ENCODE measurements at places on chromosomes 7 and 10.

DNA sequence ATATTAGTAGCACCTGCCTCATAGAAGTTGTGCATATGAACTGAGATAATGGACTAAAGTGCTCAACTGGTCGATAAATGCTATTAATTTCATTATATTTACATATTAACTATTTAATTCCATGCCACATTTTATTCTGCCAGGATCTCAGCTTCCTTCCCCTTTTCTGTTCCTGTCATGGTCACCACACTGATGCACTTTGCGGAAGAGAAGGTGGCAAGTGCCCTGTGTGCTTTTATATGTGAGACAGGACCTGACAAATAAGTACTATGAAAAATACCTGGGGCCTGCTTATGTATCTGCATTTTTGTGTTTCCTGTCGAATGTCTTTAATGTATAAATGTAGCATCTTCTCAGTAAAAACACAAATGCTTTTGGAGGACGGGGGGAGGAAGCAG is 12.2 kb downstream of the ATP6V0E2 start:
- H3K36me3 ChIP-seq = no peaks in the 10 kb centered on the region
- H3K4me1 ChIP-seq = 0 out of 2 replicates have a peak, but pooled peaks cover 2% of the 10 kb centered on the region
- no peak overlapping the region for H3K4me3 ChIP-seq
- H3K27ac ChIP-seq = no peak overlapping the region

DNA sequence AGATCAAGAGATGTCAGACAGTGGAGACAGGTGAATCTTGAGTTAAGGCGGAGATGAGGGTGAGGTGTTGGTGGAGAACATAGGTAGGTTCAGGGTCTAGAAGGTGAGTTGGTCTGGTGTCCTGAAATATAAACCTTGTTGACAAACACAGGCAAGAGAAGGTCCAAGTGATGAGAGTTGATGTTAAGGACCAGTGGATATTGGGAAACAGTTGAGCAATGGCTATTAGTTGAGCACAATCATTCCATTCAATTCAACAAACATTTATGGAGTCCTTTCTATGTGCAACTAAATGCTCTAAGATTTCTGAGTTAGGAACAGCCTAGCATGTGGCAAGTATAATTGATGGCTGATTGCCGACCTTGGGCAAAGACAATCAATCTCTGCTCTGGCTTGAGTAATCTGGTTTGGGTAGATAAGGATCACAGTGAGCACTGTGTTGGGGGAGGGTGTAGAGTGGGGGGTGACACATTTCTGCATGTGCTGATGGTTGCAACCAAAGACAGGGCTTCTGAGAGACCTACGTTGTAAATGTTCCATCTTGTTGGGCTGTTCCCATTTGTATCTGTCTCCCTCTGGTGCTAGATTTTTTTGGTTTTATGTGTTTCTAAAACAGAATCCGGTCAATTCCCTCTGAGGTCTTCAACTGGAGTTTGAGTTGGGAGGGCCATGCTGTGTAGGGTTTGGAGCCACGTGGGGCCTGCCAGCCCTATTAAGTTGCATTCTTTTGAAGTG is 201.1 kb downstream of the BAMBI start:
- no peaks in the 10 kb centered on the region for H3K27me3 ChIP-seq
- no peaks in the 10 kb centered on the region for H3K36me3 ChIP-seq
- no peak overlapping the region for H3K27ac ChIP-seq
- H3K4me3 ChIP-seq = no peak overlapping the region
- no peak for DNase-seq

- H3K27ac ChIP-seq = no peak overlapping the region
- no peaks in the 10 kb centered on the region for H3K36me3 ChIP-seq
- H3K4me1 ChIP-seq = no peaks in the 10 kb centered on the region
- peak; percentile 27 for DNase-seq
- no peak overlapping the region for H3K4me3 ChIP-seq
These were observed 38.3 kb downstream of the LRRC72 start for GRCh38 chr7:16564909-16565426.

- H3K36me3 ChIP-seq = no peaks in the 10 kb centered on the region
- H3K27me3 ChIP-seq = no peaks in the 10 kb centered on the region
- H3K27ac ChIP-seq = no peak overlapping the region
- no peak overlapping the region for H3K4me3 ChIP-seq
- DNase-seq = no peak
These were observed 224.2 kb upstream of the FOXP2 start for GRCh38 chr7:114190387-114190786.

- no peaks in the 10 kb centered on the region for H3K36me3 ChIP-seq
- H3K4me1 ChIP-seq = no peaks in the 10 kb centered on the region
- no peak for DNase-seq
- H3K4me3 ChIP-seq = no peak overlapping the region
- no peak overlapping the region for H3K27ac ChIP-seq
- H3K27me3 ChIP-seq = no peaks in the 10 kb centered on the region
These were observed 12.5 kb upstream of the IL2RA start for GRCh38 chr10:6074489-6075301.

DNA sequence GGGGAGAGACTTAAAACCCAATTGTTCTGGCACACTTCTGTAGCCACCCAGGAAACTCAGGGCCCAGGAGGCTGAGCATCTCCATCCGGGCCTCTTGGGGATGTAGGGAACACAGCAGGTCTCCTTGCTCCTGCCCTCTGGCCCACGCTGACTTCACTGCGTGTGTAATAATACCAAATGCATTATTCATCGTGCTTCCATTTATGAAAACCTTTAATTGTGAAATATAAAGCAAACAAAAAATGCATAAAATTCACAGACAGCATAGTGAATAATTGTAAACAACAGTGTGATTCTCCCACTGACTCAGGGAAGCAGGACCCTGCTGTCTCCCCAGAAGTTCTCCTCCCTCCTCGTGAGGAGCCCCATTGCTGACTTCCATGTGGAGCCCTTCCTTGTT is 70.3 kb upstream of the SHH start:
- H3K27me3 ChIP-seq = no peaks in the 10 kb centered on the region
- H3K4me1 ChIP-seq = no peaks in the 10 kb centered on the region
- no peaks in the 10 kb centered on the region for H3K36me3 ChIP-seq
- H3K4me3 ChIP-seq = no peak overlapping the region
- H3K27ac ChIP-seq = no peak overlapping the region

GRCh38 chr7:151572136-151572535 is 52.4 kb upstream of the RHEB start:
- H3K27ac ChIP-seq = no peak overlapping the region
- no peak for DNase-seq
- 0 out of 2 replicates have a peak, but pooled peaks cover 1% of the 10 kb centered on the region for H3K4me1 ChIP-seq
- H3K36me3 ChIP-seq = no peaks in the 10 kb centered on the region

DNA sequence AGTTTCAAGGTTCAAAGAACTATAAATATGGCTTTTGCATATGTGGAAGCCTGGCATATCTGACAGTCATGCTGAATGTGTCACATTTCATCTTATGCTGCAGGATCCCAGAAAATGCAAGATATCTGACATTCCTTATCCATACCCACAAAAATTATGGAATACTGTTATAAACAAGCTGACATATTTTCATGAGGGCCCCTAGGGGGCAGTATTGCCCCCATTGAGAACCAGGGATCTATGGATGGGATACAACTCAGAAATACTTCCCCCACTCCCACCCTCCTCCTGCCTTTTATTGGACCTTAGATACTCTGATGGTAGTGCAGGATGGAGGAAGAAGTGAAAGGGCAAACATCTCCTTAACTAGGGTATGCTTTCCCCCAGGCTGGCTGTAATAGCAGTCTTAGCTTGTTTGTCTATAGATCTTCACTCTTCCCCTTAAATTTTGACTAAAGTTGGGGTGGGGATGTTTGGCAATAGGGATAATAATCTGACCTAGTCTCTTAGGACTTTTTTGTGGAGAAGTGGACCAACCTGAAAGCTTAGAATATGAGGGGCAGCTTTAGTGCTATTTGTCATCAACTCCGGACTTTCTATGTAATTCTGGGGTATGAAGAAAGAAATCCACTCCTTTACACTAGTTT is 3.5 kb upstream of the GNGT1 start:
- no peaks in the 10 kb centered on the region for H3K36me3 ChIP-seq
- no peaks in the 10 kb centered on the region for H3K27me3 ChIP-seq
- no peak for DNase-seq
- H3K27ac ChIP-seq = no peak overlapping the region
- no peaks in the 10 kb centered on the region for H3K4me1 ChIP-seq

GRCh38 chr7:113314594-113314993 is 196.2 kb upstream of the SMIM30 start:
- no peaks in the 10 kb centered on the region for H3K27me3 ChIP-seq
- no peak overlapping the region for H3K27ac ChIP-seq
- H3K4me1 ChIP-seq = no peaks in the 10 kb centered on the region

GRCh38 chr10:105674448-105674847 is 1033.4 kb downstream of the SORCS3 start:
- H3K27ac ChIP-seq = no peak overlapping the region
- H3K36me3 ChIP-seq = no peaks in the 10 kb centered on the region
- H3K27me3 ChIP-seq = no peaks in the 10 kb centered on the region

GRCh38 chr10:107166403-107166802 is 1.9 kb upstream of the SORCS1 start:
- H3K27me3 ChIP-seq = peaks cover 9% of the 10 kb centered on the region
- H3K4me3 ChIP-seq = no peak overlapping the region
- no peak overlapping the region for H3K27ac ChIP-seq
- no peak for DNase-seq

DNA sequence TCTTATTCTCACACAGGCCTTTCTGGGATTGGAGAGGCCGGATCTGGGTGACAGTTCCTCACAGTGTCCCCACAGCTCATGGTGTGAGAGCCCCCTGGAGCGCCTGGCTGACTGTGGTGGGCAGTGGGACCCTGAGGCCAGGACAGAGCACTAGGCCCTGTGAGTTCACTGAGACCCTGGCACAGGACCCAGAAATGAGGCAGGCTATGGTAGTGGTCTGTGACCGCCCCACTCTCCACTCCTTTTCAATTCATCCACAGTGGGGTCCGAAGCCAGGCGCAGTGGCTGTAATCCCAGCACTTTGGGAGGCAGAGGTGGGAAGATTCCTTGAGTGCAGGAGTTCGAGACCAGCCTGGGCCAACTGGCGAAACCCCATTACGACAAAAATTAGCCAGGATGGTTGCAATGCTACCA is 95.9 kb upstream of the TNRC18 start:
- no peak overlapping the region for H3K4me3 ChIP-seq
- no peaks in the 10 kb centered on the region for H3K4me1 ChIP-seq
- H3K36me3 ChIP-seq = peaks cover 5% of the 10 kb centered on the region
- H3K27ac ChIP-seq = no peak overlapping the region
- no peaks in the 10 kb centered on the region for H3K27me3 ChIP-seq
- no peak for DNase-seq

GRCh38 chr10:128095027-128095752 is 31.0 kb downstream of the MKI67 start:
- H3K27me3 ChIP-seq = no peaks in the 10 kb centered on the region
- no peaks in the 10 kb centered on the region for H3K4me1 ChIP-seq
- DNase-seq = no peak
- peaks cover 17% of the 10 kb centered on the region for H3K36me3 ChIP-seq
- no peak overlapping the region for H3K4me3 ChIP-seq
- H3K27ac ChIP-seq = no peak overlapping the region

- no peaks in the 10 kb centered on the region for H3K4me1 ChIP-seq
- H3K4me3 ChIP-seq = no peak overlapping the region
- H3K27me3 ChIP-seq = no peaks in the 10 kb centered on the region
These were observed 20.6 kb upstream of the USP6NL start for GRCh38 chr10:11631890-11632587.

GRCh38 chr7:121493553-121493952 is 97.4 kb upstream of the FAM3C start:
- H3K4me3 ChIP-seq = no peak overlapping the region
- H3K27ac ChIP-seq = no peak overlapping the region
- H3K36me3 ChIP-seq = no peaks in the 10 kb centered on the region

GRCh38 chr7:11557627-11558026 is 274.4 kb downstream of the THSD7A start:
- no peak overlapping the region for H3K27ac ChIP-seq
- H3K4me1 ChIP-seq = no peaks in the 10 kb centered on the region
- no peaks in the 10 kb centered on the region for H3K36me3 ChIP-seq
- no peak overlapping the region for H3K4me3 ChIP-seq

DNA sequence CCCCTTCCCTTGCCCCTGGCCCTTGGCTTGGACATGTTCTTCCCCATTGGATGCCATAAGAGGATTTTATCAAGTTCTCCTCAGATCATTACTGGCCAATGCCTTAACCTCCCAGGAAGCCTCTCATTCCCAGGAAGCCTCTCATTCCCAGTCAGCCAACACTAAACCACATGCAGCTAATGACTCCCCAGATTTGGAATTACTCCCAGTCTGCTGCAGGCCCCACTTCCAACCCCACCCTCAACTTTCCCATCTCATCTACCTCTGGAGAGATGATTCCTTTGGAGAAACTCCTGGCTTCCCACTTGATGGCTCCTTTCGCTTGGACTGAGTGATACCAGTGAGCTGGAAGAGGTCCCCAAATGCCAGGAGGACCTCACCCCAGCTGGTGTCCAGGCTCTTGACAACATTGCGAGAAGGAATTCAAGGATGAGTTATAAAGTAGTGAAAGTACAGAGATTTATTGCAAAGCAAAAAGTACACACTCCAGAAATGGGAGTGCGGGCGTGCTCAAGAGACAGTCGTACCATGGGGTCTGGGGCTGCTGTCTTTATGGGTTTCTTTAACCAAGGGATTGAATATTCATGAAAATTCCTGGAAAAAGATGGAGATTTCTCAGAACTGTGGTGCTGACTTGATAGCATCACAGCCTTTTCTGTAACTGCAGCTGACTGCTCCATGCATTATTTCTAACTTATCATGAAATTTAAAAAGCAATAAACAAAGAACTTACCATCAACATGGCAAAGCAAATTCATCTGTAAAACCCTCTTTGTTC is 117.2 kb upstream of the ADCY1 start:
- H3K27ac ChIP-seq = no peak overlapping the region
- no peaks in the 10 kb centered on the region for H3K4me1 ChIP-seq
- H3K4me3 ChIP-seq = no peak overlapping the region
- no peaks in the 10 kb centered on the region for H3K27me3 ChIP-seq
- H3K36me3 ChIP-seq = no peaks in the 10 kb centered on the region

DNA sequence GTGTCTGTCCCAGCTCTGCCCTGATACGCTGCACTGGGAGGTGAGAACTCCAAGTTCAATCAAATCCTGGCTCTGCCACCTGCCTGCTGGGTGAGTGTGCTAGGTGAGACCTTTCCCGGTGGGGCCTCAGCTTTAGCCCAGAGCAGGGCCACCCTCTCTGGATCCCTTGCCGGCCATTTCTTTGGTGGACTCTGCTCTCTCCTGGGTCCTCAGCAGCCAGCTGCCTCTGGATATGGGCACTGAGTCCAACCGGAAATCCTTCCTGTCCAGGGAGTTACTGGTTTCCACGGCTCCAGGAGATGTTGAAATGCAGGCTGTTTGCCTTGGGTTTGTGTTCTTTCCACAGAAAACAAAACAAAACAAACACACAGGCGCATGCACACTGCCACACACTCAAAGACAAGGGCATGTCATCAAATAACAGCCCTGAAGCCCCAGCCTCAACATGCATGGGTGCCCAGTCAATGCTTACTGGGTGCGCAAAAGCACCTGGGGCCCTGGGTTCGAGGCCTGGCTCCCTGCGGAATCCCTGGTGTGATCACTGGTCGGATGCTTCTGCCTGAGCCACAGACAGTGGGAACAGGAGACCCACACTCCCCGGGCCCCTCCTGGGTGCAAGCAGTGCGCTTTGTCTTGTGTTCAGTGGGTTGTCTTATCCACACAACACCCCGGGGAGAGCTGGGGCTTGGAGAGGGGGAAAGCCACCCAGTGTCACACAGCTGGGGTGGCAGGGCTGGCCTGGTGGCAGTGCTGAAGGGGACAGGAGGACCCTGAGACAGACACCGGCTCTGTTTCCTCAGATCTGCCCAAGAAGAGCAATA is 33.1 kb downstream of the PPIF start:
- no peak for DNase-seq
- H3K27ac ChIP-seq = no peak overlapping the region
- H3K36me3 ChIP-seq = no peaks in the 10 kb centered on the region

GRCh38 chr7:83178066-83178465 is 15.4 kb upstream of the PCLO start:
- H3K27ac ChIP-seq = no peak overlapping the region
- H3K36me3 ChIP-seq = no peaks in the 10 kb centered on the region
- no peaks in the 10 kb centered on the region for H3K27me3 ChIP-seq
- no peak for DNase-seq

Data from iPS DF 6.9 (cell line).